ENCODE measurements at places on chromosomes 1 and 21.

DNA sequence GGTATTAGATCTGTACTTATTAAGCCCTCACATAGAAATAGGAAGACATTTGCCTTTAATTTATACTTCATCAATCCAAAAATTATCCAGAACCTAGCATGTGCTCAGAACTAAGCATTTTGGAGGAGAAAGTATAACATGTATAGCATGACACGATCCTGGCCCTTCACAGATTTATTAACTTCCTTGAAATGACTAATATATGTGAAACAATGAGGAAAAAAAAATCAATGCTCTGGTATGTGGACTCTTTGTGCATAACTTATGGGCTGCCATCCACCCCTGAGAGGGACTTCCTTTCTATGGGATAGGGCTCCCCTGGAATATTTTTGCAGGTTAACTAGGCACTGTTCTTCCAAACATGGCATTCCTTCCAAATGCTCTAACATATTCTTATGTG is 36.6 kb downstream of the CCDC185 start:
- DNase-seq: no peak

DNA sequence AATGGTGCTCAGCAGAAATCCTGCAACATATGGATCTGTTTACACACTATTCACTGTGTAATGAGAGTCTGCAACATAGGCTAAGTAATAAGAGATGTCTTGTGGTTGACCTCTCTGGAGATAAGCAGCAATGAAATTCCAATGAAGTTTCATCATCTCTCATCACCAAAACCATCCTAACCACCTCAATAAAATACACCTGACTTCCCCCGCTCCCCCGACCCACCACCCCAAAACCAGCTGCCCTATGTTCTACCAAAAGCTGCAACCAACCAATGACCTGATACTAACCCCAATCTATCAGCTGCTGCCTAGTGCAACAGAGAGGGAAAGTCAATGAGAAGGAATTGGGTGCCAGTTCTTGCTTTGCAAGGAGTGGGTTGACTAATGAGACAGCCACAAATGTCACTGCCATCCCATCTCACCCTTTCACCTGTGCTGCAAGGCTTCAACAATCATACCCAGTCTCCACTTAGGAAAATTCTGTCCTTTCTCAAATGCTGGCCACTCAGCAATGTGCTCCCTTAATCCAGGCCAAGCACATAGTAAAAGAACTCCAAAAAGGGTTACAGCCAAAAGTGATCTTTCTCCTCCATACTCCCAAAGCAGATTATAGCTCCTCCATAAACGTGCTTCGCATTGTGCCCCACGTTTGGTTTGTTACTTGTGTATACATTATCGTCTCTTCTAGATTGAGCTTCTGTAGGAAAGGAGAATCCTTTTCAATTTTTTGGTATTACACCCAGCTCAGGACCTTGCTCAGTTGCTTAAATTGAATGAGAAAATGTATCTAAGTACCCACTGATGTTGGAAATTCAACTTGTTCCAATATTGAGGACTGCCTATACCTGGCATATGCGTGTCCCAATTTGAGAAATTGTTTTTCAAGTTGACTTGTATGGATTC is 29.0 kb downstream of the MRPL39 start:
- no peak for DNase-seq

- no peak for DNase-seq
Observed at GRCh38 chr1:2470290-2471158, 5.6 kb upstream of the PLCH2 start.

DNA sequence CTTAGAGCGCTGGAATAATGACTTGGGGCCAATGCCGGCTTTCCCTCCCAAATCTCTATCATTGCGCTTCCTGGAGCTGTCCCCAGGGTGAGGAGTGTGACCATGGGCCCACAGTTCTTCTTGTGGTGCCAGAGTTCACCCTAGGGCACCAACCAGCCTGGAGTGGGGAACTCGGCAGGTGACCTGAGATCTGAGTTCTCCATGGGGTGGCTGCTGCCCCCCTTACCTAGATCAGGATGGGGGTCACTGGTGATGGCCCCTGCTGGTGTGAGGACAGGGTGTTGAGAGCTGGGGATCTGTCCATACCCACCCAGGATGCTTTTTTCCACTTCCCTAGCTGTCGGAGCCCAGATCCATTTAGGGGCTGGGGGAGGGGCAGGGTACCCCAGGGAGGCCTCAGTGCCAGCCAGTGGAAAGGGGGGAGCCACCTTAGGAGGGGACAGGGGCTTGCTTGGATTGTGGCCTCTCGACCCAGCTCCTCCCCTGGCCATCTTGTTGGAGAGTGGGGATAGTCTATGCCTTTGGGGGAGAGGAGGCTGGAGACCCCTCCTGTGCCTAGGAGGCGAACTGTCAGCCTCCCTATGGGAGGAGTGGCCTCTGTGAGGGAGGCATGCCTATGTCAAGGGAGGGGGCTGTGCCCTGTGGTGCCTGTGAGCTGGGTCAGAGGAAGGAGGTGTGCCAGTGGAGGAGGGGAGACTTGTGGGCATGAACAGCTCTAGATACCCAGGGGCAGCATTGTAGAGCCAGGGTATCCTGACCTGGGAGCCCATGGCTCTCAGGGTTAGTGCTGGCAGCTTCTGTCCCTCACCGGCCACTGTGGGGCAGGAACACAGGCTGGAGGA is 1.7 kb downstream of the FOXO6 start:
- DNase-seq: no peak

GRCh38 chr1:150152772-150153456 is 3.2 kb downstream of the PLEKHO1 start:
- DNase-seq: no peak

DNA sequence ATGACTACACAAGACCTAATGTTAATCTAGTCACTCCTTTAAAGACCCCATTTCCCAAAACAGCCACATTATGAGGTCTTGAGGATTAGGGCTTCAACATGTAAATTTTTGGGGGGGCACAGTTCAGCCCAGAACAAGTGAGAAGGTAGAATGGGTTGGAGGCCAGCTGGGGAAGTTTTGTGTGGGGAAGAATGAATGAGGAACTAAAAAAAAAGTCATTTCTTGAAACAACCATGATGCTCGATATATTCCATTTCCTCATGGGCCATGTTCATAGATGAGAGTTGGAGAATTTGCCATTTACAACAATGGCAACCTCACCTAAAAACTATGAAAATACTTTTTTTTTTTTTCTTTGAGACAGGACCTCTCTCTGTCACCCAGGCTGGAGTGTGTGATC is 14.5 kb downstream of the NLRP3 start:
- DNase-seq: no peak

GRCh38 chr1:63662056-63662836 is 69.0 kb downstream of the PGM1 start:
- no peak for DNase-seq

GRCh38 chr1:179121159-179121938 is 39.5 kb downstream of the TOR3A start:
- DNase-seq: peak; percentile 26

DNA sequence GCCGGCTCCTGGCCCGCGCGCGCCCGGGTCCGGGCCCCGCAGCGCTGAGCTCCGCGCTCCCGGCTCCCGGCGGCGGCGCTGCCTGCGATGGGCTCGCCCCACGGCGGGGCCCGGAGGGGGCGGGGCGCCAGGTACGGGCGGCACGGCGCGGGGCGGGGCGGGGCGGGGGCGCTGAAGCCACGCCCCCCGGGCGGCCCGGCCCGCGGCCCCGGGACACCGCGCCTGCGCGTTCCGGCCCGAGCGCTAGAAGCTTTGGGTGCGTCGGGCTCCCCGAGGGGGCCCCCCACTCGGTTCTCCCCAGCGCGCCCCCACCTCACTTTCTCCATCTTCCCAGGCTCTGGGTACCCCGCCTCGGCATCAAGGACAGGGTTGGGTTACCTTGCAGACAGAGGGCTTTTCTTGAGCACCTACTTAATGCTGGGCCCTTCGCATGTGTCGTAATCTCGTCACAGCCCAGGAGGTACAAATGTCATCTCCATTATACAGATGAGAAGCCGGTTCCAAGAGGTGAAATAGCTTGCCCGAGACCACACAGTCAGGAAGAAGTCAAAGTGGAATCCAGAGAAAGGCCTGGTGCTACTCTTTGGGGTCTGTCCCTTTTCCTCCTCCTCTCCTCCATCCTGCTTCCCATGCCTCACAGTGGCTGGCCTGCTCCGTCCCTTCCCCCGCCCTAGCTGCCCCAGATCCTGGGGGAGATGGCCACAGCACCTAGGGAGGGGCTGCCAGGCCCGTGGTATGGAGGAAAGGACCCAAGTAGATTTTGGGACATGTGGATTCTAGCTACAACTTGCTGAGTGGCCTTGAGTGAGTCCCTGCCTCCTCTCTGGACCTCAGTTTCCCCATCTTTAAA is 46.5 kb downstream of the RAP1GAP start:
- DNase-seq: peak; percentile 16

GRCh38 chr21:24903994-24904635 is 703.2 kb downstream of the MRPL39 start:
- no peak for DNase-seq

DNA sequence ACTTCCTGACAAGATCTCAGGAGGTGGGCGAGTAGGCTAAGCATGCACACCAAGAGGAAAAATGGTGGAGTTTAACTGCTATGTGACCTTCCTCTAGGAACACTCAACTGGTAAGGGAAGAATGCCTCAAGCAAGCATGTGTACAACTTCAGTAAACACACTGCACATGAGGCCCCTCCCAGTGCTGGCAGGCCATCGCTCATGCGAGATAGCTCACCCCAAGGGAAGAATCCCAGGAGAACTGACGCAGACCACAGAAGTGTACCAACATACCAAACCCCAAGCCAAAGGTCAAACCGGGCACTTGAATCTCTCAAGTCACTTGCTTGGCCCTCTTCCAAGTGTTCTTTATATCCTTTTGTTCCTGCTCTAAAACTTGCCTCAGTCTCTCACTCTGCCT is 40.5 kb upstream of the GALNT2 start:
- DNase-seq: no peak

GRCh38 chr1:5969168-5969567 is 23.1 kb downstream of the NPHP4 start:
- no peak for DNase-seq

Data from CD4-positive, alpha-beta T cell treated with Interleukin-6 at 100 ng/mL for 8 hours (primary cell).